ENCODE measurements at places on chromosomes 13 and 19.

- no peak for DNase-seq
These were observed 28.2 kb downstream of the GAS6 start for GRCh38 chr13:113835461-113836270.

DNA sequence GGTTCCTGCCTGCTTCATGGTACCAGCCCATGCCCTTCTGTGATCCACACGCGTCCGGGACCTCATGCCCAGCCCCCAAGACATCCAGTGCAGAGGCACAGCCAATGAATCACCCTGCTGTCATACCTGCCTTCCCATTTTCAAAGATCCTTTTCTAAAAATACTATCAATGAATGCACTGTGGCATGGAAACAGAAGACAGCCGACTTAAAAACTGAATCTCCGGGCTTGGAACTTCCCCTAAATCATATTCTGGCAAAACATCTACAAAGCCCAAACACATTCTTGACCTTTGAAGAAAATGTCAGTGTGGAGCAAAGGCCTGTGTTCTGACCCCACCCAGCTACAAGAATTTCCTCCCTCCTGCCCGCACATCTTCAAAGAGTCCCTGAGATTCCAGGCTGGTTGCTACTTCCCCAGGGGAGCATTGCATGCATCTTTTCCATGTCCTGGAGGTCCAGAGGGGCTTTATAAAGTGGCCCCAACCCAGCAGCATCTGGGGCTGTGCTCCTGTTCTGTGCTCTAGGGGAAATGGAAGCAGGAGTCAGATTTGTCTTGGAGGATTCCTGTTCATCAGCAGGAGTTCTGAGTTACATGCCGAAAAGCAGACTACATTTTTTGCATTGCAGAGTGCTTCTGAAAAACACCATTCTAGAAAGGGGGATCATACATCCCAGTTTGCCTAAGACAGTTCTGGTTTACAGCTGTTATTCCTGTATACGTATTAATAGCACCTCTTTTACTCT, 135.2 kb downstream of the USP12 start:
- DNase-seq, result no peak

DNA sequence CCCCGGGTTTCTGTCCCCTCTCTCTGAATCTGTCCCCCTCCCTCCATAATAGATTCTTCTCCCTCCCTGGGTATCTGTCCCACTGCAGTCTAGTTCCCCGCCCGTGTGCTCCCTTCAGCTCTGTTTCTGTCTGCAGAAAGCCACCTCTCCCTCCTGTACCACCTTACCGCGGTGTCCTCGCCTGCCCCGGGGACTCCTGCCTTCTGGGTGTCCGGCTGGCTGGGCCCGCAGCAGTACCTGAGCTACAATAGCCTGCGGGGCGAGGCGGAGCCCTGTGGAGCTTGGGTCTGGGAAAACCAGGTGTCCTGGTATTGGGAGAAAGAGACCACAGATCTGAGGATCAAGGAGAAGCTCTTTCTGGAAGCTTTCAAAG, 1.3 kb downstream of the FCGRT start:
- no peak for DNase-seq

DNA sequence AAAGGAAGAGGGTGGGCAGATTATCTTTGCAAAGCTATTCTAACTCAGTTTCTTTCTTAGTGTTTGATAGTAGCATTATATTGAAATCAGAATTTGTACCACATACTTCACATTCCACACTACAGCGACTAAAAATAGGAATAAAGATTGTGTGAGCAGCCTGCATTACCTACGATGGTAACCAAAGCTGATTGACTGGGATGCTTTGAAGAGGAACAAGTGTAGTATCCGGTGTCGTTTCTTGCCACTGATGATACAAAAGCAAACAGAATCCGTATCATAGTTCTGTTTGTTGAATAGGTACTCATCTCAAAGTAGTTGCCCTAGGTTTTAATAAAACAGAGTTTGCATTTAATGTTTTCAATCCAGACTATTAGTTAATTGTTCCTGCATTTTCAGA, 51.2 kb downstream of the FLT3 start:
- no peak for DNase-seq

GRCh38 chr19:19297759-19298158, 22.6 kb downstream of the SUGP1 start:
- no peak for DNase-seq

DNA sequence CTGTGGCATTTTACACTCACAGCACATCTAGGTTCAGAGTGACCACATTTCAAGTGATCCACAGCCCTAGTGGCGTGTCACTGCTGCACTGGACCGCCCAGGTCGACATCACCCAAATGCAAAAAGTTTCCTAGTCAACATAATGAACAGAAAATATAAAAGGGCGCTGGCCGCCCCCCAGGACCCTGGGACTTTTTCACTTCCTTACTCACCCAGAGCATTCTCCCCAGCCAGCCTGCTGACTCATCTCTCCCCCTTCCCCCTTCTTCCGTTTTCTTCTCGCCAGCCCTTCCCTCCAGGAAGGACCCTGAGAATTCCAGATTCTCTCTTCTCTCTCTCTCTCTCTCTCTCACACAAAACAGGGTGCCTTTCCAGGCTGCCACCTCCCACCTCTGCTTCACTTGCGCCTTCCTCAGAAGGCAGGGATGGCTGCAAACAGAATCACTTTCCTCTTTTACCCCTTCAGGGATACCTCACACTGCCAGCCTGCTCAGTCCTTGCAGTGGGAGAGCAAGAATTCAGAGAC, 21.0 kb upstream of the GRWD1 start:
- DNase-seq, result no peak

- DNase-seq, result no peak
These were observed 206.8 kb upstream of the TMTC4 start for GRCh38 chr13:100881291-100881864.

- DNase-seq, result no peak
These were observed 7.7 kb downstream of the DOCK6 start for GRCh38 chr19:11254666-11255065.

- no peak for DNase-seq
These were observed 918 bp downstream of the TMEM190 start for GRCh38 chr19:55377356-55378131.

DNA sequence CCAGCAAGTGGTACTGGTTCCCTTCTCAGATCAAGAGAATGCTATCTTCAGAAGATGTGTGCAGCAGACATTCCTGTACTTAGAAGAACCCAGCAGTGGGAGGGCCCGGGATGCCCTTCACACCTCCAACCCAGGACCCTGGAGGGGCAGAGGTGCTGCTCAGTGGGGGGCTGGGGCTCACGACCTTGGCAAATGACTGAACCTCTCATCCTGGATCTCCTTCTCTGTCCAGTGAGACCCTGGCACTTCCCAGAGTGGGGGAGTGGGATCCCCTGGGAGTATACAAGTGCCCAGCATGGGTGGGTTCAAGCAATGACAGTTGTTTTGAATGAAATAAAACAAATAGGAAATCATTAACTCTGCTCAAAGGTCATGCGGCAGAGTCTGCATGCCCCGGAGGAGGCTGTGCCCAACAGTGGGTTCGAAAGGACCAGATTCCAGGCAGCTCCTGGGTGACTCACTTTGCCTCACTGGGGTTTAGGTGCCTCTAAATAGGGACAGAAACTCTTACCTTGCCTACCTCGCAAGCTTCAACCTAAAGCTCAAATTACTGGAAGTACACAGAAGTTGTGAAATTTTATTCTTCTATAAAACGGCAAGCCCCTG, 26.9 kb downstream of the GGACT start:
- no peak for DNase-seq

DNA sequence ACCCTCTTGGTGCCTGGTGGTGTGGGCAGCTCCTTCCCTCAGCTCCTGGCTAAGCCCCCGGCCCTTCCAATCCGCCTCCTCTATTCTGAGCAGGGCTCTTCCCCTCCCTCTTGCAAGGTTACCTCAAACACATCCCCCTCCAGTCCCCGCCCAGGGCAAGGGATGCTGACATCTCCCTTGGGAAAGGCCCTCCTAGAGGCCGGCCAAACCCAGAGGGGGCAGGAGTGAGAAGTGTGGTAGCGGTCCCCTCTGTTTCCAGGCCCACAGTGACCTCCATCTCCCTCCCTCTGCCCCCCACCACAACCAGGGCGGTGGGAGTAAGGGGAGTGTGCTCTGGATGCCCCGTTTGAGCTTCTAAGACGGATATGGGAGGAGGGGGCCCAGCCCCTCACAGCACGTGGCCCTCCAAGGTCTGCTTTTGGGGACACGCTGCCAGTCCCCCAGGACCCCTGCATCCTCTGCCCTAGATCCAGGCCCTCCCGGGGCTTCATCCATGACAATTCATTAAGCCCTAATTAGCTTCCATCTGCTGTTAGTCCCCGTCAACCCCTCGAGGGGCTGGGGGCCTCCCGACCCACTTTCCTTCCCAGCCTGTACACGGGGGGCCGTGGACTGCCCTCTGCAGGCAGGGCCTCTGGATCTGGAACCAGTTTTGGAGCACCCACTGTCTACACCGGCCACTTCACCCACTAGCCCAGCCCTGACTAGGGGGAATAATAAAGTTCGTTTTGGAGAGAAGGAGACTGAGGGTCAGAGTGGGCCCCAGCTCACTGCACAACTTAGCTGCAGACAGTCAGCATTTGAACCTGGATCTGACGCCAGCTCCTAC, 2.3 kb downstream of the LINGO3 start:
- DNase-seq, result no peak

DNA sequence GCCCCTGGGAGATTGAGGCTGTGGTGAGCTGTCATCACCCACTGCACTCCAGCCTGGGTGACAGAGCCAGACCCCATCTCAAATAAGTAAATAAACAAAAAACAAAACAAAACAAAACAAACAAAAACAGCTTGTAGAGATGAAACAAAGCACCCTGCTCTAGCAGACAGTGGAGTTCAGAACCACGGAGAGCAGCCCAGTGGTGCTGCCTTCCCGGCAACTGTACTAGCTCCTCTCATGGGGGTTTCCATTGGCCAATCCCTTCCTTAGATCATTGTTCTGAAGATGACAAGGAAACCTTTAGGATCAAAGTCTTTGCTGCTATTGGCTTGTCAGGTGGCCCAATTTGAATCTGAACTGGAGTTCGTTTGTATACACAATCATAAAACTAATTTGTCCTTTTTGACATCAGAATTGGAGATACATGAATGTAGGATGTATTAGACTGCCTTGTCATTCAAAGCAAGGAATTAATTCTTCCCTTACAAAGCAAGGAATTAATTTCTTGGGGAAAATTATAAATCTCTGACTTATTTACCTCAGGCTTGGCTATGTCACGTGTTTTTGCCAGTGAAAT, 19.7 kb upstream of the SYCN start:
- no peak for DNase-seq

DNA sequence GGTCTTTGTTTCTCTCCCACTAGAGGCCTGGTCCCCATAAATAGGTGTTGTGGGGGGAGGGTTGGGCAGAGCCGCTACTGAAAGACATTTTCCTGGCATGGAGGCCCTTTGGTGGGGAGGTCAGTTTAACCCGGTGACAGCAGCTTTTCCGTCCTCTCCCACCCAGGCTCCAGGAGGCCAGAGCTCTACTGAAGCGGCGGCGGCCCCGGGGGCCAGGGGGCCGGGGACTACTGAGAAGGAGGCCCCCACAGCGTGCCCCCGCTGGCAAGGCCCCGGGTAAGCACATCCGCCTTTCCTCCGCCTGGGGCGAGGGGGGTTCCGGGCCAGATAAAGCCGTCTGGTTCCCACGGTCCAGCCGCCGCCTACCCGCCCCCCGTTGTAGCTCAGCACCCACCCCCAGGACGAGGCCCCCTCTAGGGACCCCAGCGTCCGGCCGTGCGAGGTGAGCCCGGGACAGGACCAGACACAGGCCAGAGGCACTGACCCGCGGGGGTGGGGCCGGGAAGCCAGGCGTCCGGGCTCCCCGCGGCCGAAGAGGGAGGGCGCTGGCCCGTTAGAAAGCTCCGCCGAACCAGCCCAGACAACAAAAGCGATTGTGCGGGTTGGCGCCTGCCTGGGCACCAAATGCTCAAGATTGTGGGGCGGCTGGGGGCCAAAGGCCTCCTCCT, 1.1 kb upstream of the LTBP4 start:
- DNase-seq, result no peak

- no peak for DNase-seq
These were observed 12.7 kb upstream of the ZNF121 start for GRCh38 chr19:9597027-9597426.

Measured in T follicular helper cell (primary cell).